ENCODE measurements at places on chromosomes 4 and X.

- H3K4me1 ChIP-seq, result no peaks in the 10 kb centered on the region
- no peak overlapping the region for H3K4me3 ChIP-seq
- no peak for DNase-seq
- no peaks in the 10 kb centered on the region for H3K36me3 ChIP-seq
These were observed 102.6 kb downstream of the SATL1 start for GRCh38 chrX:85140964-85141363.

- no peaks in the 10 kb centered on the region for H3K27me3 ChIP-seq
- no peaks in the 10 kb centered on the region for H3K36me3 ChIP-seq
- no peak overlapping the region for H3K27ac ChIP-seq
- DNase-seq, result no peak
- H3K4me3 ChIP-seq, result no peak overlapping the region
- H3K4me1 ChIP-seq, result no peaks in the 10 kb centered on the region
These were observed 10.3 kb downstream of the GUCY1B1 start for GRCh38 chr4:155769090-155769489.

GRCh38 chrX:105150557-105150956, 69.9 kb downstream of the TEX13A start:
- H3K4me1 ChIP-seq, result no peaks in the 10 kb centered on the region
- no peak overlapping the region for H3K27ac ChIP-seq

- H3K4me1 ChIP-seq, result no peaks in the 10 kb centered on the region
- no peak for DNase-seq
- no peaks in the 10 kb centered on the region for H3K36me3 ChIP-seq
- H3K27me3 ChIP-seq, result no peaks in the 10 kb centered on the region
- H3K27ac ChIP-seq, result no peak overlapping the region
These were observed 28.1 kb downstream of the PPP4R3C start for GRCh38 chrX:27435031-27435430.

- DNase-seq, result no peak
- H3K27ac ChIP-seq, result no peak overlapping the region
- H3K36me3 ChIP-seq, result no peaks in the 10 kb centered on the region
- H3K27me3 ChIP-seq, result peaks cover 2% of the 10 kb centered on the region
These were observed 30.8 kb downstream of the ADRA2C start for GRCh38 chr4:3796960-3797359.

DNA sequence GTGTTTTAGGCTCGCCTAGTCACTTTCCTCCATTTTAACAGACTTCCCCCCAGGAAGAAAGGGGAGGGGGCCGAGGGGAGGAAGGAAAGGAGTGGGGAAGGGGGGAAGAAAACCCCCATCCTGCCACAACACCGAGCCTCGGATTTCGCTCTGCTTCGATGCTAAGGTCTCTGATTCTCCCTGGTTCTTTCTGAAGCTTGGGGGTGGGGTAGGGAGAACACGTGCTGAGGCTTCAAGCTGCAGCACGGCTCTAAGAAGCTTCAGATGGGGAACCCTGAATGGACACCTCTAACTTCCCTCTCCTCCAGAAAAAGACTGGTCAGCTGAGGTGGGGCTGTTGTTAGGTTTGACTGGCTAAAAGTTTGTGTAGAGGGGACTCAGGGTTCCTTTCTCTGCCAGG, 61.8 kb downstream of the RHOH start:
- no peaks in the 10 kb centered on the region for H3K4me1 ChIP-seq
- H3K27me3 ChIP-seq, result no peaks in the 10 kb centered on the region
- DNase-seq, result no peak
- H3K27ac ChIP-seq, result no peak overlapping the region

DNA sequence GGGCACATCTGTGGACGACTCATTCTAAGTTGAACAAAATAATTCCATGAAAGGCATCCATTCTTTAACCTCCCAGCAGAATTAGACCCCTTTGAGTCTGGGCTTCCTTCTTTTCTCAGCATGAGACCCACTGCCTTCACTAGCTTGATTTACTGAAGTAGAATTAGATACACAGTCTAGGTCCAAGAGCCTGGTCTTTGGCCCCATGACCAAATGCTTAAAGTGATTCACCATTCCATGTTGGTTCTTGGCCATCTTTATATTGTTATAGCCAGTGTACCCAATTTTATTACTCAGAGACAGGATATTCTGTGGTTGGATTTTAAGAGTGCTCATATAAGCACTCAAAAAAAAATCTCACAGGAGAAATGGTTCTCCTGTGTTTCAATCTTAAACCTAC, 155.3 kb upstream of the GPC4 start:
- H3K27me3 ChIP-seq, result no peaks in the 10 kb centered on the region
- H3K4me1 ChIP-seq, result no peaks in the 10 kb centered on the region
- H3K27ac ChIP-seq, result no peak overlapping the region
- no peak for DNase-seq
- H3K36me3 ChIP-seq, result no peaks in the 10 kb centered on the region

DNA sequence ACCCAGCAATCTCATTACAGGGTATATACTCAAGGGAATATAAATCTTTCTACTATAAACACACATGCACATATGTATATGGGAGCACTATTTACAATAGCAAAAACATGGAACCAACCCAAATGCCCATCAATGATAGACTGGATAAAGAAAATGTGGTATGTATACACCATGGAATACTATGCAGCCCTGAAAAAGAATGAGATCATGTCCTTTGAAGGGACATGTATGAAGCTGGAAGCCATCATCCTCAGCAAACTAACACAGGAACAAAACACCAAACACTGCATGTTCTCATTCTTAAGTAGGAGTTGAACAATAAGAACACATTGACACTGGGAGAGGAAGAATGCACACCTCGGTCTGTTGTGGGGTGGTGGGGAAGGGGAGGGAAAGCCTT, 80.6 kb upstream of the TBX22 start:
- H3K36me3 ChIP-seq, result no peaks in the 10 kb centered on the region
- no peak overlapping the region for H3K27ac ChIP-seq
- H3K4me1 ChIP-seq, result no peaks in the 10 kb centered on the region

DNA sequence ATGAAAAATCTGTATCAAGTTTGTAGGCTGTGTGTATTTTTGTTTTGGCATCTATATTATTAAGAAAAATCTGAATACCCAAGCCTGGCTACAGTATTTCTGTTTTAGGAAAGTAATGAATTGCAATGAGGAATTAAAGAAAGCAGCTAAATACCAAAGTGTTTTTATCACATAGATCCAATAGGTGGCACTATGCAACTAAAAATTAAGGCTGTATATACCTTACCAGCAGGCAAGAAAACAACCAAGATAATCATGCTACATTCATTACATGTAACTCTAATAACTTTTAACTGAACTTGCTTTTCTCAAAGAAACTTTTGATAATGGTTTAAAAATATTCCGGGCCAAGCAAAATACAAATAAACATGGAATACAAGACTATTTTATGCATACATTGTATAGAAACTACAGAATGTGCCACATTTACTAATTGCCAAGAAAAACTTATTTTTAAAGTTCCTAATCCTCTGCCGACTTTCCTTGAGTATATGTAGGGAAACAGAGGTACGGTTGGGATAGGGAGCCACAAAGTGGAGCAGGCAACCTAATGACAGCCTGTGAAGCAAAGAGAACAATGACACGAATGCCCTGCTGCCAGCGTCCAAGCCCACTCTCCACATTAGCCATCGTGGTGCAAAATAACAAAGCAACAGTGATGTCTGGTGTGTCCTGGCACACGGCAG, 63.7 kb downstream of the SEC24D start:
- no peak overlapping the region for H3K27ac ChIP-seq
- peak; percentile 72 for DNase-seq
- H3K36me3 ChIP-seq, result no peaks in the 10 kb centered on the region
- no peak overlapping the region for H3K4me3 ChIP-seq

DNA sequence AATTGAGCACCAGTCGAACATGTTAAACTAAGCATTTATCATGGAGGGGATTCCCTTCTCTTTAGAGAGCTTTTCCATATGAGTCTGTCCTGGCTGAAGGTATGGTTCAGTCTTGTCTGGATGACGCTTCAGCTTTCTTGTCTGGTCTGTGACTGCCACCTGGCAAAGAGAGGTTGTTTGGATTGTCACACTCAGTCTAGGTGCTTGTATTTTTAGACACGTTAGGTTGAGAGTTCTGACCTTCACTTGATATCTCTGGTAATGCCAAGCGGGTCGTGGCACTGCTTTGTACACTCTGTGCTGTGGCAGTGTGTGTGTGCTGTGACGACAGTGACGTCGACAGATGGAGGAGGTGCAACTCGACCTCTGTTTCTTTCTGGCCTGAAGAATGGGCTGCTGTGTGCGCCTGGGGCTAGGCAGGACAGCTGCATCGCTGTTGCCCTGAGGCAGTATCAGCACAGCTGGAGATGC, 12.6 kb downstream of the NOCT start:
- H3K36me3 ChIP-seq, result no peaks in the 10 kb centered on the region
- H3K27ac ChIP-seq, result no peak overlapping the region
- peaks cover 10% of the 10 kb centered on the region for H3K4me1 ChIP-seq
- DNase-seq, result no peak

- no peak overlapping the region for H3K27ac ChIP-seq
- no peaks in the 10 kb centered on the region for H3K36me3 ChIP-seq
- no peaks in the 10 kb centered on the region for H3K4me1 ChIP-seq
- H3K4me3 ChIP-seq, result no peak overlapping the region
- DNase-seq, result no peak
These were observed 20.4 kb downstream of the WDR13 start for GRCh38 chrX:48617542-48618340.

DNA sequence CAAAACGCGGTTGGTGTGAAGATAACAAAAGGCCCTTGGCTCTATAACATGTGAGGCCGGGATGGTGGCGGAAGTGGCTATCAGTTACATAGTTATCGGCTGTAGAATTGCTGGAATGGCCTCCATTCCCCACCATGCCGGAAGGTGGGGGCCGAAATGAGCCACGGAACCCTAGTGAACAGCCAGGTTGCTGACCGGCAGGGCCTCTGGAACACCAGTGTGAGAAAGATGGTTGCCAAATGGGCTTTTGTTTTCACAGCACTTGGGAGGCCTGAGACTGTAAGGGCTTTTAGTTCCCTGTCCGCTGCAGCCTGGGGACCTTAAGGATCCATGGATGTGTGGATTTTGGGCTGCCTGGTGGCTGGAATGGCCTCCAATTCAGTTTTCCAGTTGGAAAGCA, 23.3 kb upstream of the ARX start:
- no peak for DNase-seq
- no peak overlapping the region for H3K27ac ChIP-seq
- H3K36me3 ChIP-seq, result no peaks in the 10 kb centered on the region
- no peaks in the 10 kb centered on the region for H3K27me3 ChIP-seq
- H3K4me1 ChIP-seq, result no peaks in the 10 kb centered on the region
- H3K4me3 ChIP-seq, result no peak overlapping the region

GRCh38 chr4:22238742-22239141, 277.1 kb downstream of the ADGRA3 start:
- no peaks in the 10 kb centered on the region for H3K36me3 ChIP-seq
- no peak overlapping the region for H3K27ac ChIP-seq
- H3K4me1 ChIP-seq, result no peaks in the 10 kb centered on the region
- peak; percentile 13 for DNase-seq

DNA sequence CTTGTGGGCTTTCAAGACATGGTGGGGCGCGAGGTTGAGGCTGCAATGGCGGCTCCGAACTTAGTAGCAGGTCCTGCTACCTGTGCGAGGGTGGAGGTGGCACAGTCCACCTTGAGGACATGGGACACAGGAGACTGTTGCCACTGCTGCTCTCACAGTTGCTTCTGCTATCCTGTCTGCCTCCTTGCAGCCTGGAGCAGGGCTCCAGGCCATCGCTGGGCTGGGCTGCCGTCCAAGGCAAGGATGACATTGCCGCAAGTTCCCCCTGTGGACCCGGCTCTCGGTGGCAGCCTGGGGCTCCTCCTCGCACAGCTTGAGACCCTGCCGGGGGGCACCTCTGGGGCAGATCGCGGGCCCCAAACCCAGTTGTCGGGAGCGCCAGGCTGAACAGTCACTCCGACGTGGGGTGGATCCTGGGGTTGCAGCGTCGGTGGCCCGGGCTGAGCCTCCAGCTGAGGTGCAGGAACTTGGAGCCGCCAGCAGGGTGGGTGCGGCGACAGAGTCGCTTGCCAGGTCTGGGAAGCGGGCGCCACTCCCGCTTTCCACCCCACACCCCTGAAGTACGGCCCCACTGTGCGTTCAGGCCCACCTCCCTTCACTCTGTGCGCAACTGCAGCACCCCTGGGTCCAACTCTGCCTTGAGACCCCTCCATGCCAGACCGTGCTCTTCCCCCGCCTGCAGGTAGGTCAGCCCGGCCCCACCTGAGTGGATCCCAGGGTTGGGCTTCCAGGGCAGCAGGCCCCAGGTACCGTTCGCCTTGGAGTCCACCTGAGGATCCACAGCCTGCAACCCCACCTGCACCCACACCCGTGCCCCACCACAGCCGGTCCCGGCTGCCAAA, 192.7 kb upstream of the NUDT6 start:
- H3K36me3 ChIP-seq, result no peaks in the 10 kb centered on the region
- no peak overlapping the region for H3K4me3 ChIP-seq
- no peaks in the 10 kb centered on the region for H3K4me1 ChIP-seq
- no peak overlapping the region for H3K27ac ChIP-seq
- H3K27me3 ChIP-seq, result no peaks in the 10 kb centered on the region

DNA sequence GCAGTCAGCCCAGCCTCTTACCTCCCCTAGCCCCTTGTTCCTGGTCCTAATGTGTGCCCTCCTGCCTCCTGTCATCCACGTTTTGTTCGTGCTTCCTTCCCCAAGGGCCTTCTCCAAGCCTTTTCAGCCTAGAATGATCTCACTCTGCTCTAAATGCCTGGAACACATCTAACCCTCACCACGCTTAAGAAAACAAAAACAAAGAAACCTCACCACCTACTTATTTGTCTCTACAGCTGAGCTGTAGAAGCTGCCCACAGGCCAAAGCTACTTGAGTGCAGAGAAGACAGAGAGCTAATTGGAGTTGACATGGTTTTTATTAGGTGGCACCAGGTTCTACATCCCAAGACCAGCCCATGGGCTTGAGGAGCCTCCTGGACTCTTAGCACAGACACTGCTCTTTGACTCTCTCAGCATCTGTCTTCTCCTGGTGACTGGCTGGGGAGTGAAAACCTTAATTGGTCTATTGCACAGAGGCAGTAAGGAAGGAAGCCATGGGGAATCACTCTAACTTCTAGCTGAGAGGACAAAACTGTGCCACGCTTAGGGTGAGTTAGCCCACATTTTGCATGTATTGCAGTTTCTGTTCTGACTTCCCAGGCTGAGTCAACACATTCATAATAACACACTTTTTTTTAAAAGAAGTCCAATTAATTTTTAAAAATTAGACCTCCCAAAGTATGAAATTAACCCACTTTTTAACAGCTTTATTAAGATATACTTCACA, 52.3 kb upstream of the PDK3 start:
- no peak overlapping the region for H3K27ac ChIP-seq
- no peaks in the 10 kb centered on the region for H3K27me3 ChIP-seq
- no peak for DNase-seq
- H3K4me3 ChIP-seq, result no peak overlapping the region

DNA sequence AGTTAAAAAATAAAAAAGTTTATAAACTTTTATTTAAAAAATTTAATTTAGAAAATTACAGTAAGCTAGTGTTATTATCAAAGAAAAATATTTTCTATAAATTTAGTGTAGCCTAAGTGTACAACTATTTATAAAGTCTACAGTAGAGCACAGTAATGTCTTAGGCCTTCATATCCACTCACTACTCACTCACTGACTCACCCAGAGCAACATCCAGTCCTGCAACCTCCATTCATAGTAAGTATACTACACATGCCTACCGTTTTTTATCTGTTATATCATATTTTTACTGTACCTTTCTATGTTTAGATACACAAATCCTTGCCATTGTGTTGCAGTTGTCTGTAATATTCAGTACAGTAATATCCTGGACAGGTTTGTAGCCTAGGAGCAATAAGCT, 129.0 kb upstream of the FAM47B start:
- H3K4me1 ChIP-seq, result no peaks in the 10 kb centered on the region
- DNase-seq, result no peak
- H3K36me3 ChIP-seq, result no peaks in the 10 kb centered on the region

- no peak overlapping the region for H3K4me3 ChIP-seq
- H3K4me1 ChIP-seq, result no peaks in the 10 kb centered on the region
- H3K36me3 ChIP-seq, result no peaks in the 10 kb centered on the region
- no peaks in the 10 kb centered on the region for H3K27me3 ChIP-seq
- no peak overlapping the region for H3K27ac ChIP-seq
These were observed 48.6 kb upstream of the CLDN24 start for GRCh38 chr4:183370786-183371185.

Measured in kidney (tissue), 22 donors.